ENCODE measurements at places on chromosomes 7 and 10. TPM values are rescaled to one million over a fixed set of nuclear protein-coding genes. Genes with fewer than 3 reads are reported as not detected.

The SUN3 gene
- not detected for total RNA-seq

The NUDT13 gene
- total RNA-seq, result 0.75 TPM

The SDK1 gene
- total RNA-seq, result under 0.01 TPM

The INHBA gene
- total RNA-seq, result 14.9 TPM

The LLCFC1 gene
- total RNA-seq, result not detected

The ETV1 gene
- 8.0 TPM for total RNA-seq

The NCOA4 gene
- 149 TPM for total RNA-seq

The NUTM2D gene
- total RNA-seq, result 0.82 TPM

The FBXL13 gene
- 1.6 TPM for total RNA-seq

The AGAP5 gene
- total RNA-seq, result 4.1 TPM

The RPEL1 gene
- 0.12 TPM for total RNA-seq

The NEUROD6 gene
- total RNA-seq, result not detected

The CHRM2 gene
- total RNA-seq, result not detected

The POLR2J2 gene
- 2.0 TPM for total RNA-seq

The CLDN3 gene
- not detected for total RNA-seq

The SLC26A4 gene
- total RNA-seq, result 0.68 TPM

The STYXL1 gene
- total RNA-seq, result 29.4 TPM

The NUTM2E gene
- total RNA-seq, result not detected

The ZNF485 gene
- 1.3 TPM for total RNA-seq

The TUBAL3 gene
- not detected for total RNA-seq

The GJC3 gene
- total RNA-seq, result not detected

The SPDYE11 gene
- total RNA-seq, result not detected

The NEUROG3 gene
- total RNA-seq, result not detected

The MMRN2 gene
- total RNA-seq, result 17.8 TPM

The COL13A1 gene
- 4.0 TPM for total RNA-seq

The MAT1A gene
- not detected for total RNA-seq

The APBB1IP gene
- total RNA-seq, result not detected

The HOXA6 gene
- total RNA-seq, result not detected

The SUGCT gene
- 55.2 TPM for total RNA-seq

All from smooth muscle cell of the coronary artery (primary cell).